Activated T-helper 17 cell treated with anti-CD3 and anti-CD28 coated beads, Interleukin-2, amount 50 U/mL, for 72 hours (primary cell): ENCODE measurements at places on chromosomes 5 and 9. TPM values are rescaled to one million over a fixed set of nuclear protein-coding genes. Genes with fewer than 3 reads are reported as not detected.

Gene RNF208
- 3.5 TPM for total RNA-seq

Gene IQGAP2
- total RNA-seq = 92.1 TPM

Gene JAKMIP2
- total RNA-seq = 4.3 TPM

Gene PHYKPL
- total RNA-seq = 112 TPM

Gene GRIN3A
- not detected for total RNA-seq

Gene GZMA
- total RNA-seq = 33.9 TPM

GRCh38 chr9:93541581-93542349, 34.6 kb upstream of the PHF2 start:
- no peak for ATAC-seq

DNA sequence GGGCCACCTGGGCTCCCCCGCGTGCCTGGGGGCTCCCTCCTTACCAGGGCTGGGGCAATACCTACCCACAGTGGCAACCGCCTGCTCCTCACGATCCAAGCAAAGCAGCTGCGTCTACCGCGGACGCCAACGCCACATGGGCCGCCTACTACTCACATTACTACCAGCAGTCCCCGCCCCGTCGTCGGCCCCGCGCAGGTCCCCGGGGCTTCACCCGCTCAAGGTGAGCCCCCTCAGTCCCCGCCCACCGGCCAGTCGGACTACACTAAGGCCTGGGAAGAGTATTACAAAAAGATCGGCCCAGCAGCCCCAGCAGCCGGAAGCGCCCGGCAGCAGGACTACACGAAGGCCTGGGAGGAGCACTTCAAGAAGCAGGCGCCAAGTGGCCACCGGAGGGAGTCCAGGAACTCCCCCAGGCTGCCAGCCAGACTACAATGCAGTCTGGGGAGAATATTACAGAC, 106.0 kb upstream of the MTAP start:
- ATAC-seq = no peak

- ATAC-seq = no peak
Measured at GRCh38 chr5:34009610-34010009, 1.8 kb upstream of the AMACR start.

DNA sequence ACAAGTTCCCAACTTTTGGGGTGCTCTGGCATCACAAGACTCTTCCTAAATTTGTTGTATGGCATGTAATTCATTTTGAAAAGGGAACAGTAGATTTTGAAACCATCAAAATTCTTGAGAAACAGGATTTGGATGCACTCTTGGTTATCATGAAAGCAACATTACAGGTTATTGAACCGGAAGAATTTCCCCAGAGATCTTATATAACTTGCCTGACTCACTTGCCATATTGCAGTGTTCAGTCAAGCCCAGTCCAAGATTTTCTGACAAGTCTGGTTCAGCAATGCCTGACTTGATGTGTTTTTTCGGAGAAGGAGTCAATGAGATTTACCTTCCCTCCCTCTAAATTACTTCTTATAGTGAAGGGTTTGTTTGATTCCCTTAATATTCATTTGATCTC, 32.0 kb downstream of the SMIM15 start:
- no peak for ATAC-seq

DNA sequence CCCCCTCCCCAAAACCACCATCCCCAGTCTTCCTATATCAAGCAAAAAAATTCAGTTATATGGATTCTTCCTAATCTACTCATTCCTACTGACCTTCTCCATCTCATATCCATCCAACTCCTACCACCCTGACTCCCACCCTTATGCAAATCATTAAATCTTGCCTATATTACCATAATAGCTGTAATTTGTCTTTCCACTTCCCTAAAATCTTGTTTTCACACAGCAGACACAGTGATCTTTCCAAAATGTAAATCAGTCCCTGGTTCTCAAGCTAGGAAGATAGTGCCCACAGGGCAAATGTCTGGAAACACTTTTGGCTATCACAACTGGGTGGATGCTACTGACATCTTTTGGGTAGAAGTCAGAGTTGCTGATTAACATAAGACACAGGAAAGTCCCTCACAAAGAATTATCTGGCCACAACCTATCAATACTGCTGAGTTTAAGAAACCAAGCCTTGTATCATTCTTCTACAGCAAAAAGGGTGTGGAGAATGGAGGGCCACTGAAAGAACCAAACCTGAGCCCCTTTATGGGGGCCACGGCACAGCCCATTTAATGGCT, 1.4 kb downstream of the SRA1 start:
- ATAC-seq = no peak

GRCh38 chr9:78972303-78972999, 599.3 kb upstream of the TLE4 start:
- no peak for ATAC-seq

DNA sequence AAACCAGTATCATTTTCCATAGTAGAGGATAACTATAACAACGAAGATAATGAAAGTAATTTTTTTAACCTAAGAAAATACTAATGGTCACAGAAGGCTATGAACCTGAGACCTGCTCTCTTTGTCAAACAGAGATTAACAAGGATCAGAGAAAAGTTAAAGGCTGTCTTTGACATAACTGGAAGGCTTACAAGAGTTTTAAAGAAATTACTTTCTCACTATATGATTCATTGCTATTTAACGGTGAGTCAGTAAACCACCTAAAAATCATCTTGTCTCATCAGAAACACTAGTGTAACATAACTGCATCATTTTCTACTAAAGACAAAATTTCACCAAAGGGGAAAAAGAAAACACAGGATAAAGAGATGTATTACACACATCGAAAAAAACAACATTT, 19.3 kb downstream of the MLANA start:
- ATAC-seq = peak; percentile 88

DNA sequence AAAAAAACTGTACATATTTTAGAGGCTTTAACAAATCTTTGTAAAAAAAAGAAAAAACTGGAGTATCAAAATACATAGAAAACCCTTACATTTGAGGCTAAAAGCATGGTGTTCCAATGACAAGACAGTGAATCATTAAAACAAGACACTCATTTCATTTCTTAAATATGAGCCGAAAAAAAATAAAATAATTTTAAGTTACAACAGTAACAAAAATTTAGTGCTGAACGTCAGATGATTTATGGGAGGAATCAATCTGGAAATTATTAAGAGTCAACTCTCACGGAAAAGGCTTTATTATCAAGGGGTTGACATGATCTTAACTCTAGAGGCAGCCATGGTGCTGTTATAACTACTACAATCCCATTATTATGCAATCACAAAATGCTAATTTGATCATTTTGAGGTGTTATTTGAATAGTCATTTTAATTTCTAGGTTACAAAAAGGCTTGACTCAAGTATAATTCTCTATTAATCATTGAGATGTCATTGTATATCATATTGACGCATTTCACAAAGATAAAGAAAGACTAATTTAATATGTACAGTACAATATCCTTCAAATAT, 51.9 kb downstream of the MAPKAP1 start:
- ATAC-seq = no peak

DNA sequence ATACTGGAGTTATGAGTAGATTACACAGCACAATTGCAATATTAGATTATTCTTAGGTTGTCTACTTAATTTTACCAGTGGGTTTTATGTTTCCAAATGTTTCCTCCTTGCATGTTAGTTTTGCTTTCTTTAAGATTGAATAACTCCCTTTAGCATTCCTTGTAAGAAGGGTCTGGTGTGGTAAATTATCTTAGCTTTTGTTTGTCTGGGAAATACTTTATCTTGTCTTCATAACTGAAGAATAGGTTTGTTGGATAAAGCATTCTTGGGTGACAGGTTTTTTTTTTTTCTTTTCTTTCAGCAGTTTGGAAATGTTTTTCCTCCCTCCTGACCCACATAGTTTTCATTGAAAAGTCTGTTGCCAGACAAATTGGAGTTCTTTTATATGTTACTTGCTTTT, 531.1 kb downstream of the ANXA1 start:
- ATAC-seq = no peak

DNA sequence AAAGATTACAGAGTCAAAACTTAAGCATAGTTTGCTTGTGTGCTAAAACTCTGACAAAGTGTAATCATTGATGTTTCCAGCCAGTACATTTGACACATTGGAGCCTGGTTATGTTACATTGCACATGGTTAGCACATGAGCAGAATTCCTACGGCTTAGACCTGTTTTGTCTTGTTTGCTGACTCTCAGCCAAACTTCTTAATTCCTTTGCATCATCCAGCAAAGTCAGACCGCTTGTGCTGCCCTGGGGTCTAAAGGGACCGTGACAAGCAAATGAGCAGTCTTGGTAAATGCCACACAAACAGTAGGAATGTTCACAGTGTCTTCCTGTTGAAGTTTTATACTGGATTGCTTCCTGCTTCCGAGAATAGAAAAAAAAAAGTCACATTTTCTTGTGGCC, 72.0 kb upstream of the ENTREP1 start:
- no peak for ATAC-seq

GRCh38 chr9:94112716-94113465, 28.6 kb downstream of the PTPDC1 start:
- no peak for ATAC-seq

GRCh38 chr5:19920761-19921160, 67.2 kb downstream of the CDH18 start:
- no peak for ATAC-seq

GRCh38 chr5:154421868-154422267, 23.9 kb upstream of the SAP30L start:
- ATAC-seq = no peak
